ENCODE measurements at places on chromosomes 1 and 21.

GRCh38 chr1:230170622-230171021 is 103.6 kb downstream of the GALNT2 start:
- no peak for DNase-seq

DNA sequence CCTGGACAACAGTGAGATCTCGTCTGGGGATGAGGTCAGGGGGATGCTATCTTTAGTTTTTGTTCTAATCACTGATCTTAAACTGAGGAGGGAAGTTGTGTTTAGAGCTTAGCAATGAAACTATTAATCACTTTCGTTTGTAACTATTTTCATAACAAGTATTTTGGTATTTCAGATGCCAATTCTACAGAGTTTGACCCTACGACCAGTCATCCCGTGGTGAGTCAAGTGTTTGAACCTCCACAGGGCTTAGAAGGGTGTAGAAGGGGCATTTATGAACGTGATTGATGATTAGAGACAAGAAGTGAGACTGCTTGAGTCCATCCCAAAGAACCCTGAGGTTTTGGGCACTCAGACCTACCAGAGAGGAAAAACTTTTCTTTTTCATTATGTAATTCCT is 15.6 kb downstream of the SLFNL1 start:
- no peak for DNase-seq

GRCh38 chr21:30964283-30964682 is 74.0 kb downstream of the KRTAP19-8 start:
- no peak for DNase-seq

GRCh38 chr1:20212685-20213331 is 26.5 kb upstream of the PLA2G2C start:
- peak; percentile 34 for DNase-seq

GRCh38 chr1:178417858-178418257 is 78.9 kb downstream of the CLEC20A start:
- DNase-seq = no peak

GRCh38 chr1:94504601-94505000 is 37.0 kb downstream of the F3 start:
- no peak for DNase-seq

GRCh38 chr1:24707687-24708086 is 37.6 kb upstream of the CLIC4 start:
- no peak for DNase-seq

DNA sequence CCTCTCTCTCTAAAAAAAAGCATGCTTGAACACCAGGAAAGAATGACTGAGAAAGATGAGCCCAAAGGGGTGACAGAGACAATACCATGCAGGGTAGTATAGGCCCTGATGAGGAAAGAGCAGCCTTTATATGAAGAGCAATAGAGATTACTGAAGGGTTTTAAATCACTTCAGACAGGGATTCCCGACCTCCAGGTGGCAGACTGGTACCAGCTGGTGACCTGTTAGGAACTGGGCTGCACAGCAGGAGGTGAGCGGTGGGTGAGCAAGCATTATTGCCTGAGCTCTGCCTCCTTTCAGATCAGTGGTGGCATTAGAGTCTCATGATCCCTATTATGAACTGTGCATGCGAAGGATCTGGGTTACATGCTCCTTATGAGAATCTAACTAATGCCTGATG is 30.8 kb upstream of the GTF2B start:
- DNase-seq = no peak

DNA sequence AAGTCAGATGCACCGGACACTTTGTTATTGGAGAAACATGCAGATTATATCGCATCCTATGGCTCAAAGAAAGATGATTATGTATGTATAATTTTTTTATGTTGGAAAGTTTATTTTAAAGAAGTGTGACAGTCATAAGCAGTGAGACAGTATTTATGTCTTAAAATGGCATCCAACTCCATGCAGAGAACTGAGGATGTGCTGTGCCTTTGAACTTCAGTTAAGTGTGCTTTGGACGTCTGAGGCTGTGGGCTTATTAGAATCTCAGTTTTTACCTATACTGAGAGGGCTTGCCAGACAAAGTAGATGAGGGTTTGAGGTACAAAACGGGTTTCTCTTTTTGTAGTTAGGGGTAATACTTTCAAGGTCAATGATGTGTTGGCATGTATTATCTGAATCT is 1.5 kb downstream of the RABGGTB start:
- DNase-seq = no peak

DNA sequence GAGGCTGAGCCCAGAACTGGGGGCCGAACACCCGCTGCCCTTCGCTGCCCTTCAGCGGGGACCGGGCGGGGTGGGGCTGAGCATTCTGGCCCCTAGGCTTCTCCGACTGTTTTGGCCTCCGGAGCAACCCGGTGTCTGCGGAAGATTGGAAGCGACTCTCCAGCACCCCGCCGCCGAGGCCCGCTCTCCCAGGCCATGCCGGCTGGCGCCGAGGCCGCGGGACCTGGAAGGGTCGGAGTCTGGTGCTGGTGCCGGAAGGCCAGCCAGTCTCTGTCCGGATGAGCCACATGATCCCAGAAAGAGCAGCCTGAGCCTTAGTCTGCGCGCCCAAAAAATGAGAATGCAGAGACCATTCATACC is 272.0 kb downstream of the FOXD2 start:
- no peak for DNase-seq

DNA sequence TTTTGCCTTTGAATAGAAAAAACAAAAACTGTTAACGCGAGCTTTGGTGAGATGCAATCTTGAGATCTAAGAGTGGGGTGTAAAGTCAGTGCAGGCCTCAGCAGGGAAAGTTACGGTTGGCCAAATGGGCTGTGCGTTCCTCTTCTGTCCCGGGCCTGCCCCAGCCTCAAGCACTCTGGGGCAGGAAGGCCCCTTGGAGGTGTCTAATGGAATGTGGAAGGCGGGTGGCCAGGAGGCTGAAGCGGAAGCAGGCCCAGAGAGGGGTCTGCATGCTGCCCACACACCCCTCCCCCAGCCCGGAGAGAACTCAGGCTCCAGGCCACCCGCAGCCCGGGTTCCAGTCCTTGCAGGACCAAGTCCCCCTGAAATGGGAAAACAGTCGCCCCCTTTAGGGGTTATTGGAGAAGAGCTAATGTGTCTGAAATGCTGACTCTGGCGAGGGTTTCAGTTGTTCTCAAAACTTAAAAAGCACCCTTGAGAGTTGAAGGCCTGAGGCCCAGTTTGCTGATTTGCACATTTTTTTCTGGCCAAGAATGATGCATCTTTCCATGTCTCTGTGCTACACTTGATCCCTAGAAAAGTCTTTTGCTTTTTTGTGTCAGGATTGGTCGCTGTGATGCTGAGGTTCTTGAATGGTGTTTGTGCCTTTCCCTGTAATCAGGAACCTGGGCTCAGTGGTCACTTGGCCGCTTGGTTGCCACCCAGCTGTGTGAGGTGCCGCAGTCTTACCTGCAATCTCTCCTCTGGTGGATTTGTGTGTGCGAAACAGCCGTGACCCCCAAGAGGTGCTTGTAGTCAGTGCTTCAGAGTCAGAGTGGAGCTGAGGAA is 2.0 kb downstream of the COL18A1 start:
- no peak for DNase-seq

DNA sequence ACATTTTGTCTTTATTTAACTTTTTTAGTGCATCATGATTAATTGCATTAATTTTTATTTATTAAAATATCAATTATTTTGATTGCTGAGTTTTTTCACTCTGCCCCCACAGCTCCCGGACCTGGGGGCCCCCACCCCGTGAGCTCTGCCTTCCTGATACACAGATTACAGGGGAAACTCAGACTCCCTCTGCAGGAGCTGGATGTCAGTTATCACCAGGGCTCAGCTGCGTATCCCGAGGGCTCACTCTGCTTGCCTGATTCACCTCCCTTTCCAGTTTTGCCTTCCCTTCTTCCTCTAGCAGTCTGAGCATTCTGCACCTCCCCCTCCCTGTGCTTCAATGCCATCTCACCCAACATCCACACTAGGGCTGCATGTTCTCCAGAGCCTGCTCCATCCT is 98.2 kb downstream of the ATP1A1 start:
- DNase-seq = no peak

DNA sequence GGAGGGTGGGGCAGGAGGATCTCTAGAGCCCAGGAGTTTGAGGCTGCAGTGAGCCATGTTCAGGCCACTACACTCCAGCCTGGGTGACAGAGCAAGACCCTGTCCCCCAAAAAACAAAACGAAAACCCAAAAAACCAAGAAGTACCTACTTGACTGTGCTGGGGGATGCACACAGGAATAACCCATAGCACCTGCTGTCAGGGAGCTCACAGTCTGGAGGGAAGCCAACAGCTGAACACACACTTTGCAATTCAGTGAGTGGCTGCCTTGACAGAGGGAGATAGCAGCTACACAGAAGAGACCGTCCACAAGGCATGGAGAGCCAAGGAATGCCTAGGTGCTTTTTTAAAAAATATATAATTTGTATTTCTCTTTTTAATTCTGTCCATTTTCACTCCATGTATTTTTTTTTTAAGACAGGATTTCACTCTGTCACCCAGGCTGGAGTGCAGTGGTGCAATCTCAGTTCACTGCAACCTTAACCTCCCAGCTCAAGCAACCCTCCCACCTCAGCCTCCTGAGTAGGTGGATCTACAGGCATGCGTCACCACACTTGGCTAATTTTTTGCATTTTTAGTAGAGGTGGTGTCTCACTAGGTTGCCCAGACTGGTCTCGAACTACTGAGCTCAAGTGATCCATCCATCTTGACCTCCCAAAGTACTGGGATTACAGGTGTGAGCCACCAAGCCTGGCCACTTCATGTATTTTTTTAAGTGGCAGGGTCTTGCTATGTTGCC is 68.7 kb downstream of the NID1 start:
- no peak for DNase-seq

GRCh38 chr1:173392895-173393658 is 84.1 kb upstream of the PRDX6 start:
- DNase-seq = no peak

- no peak for DNase-seq
These were observed 97.0 kb upstream of the CHODL start for GRCh38 chr21:18147678-18148077.

GRCh38 chr1:59714966-59715365 is 99.8 kb upstream of the HOOK1 start:
- DNase-seq = no peak

DNA sequence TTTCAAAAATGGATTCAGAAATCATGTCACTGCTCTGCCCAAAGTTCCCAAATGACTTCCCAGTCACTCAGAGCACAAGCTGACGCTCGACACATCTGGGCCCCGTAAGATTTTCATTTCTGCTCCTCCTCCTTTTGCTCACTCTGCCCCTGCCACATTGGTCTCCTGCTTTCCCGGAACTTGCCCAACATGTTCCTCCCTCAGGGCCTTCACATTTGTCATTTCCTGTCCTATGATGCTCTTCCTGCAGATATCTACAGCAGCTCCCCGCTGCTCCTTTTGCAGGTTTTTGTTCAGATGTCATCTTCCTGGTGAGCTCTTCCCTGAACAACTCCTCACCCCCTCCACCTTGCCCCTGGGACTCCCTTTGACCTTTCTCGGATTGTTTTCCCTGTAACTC is 58.5 kb upstream of the IVNS1ABP start:
- no peak for DNase-seq

- no peak for DNase-seq
These were observed 15.1 kb downstream of the C1orf174 start for GRCh38 chr1:3884966-3885365.

- no peak for DNase-seq
These were observed 76.7 kb downstream of the NFASC start for GRCh38 chr1:204947338-204947737.

DNA sequence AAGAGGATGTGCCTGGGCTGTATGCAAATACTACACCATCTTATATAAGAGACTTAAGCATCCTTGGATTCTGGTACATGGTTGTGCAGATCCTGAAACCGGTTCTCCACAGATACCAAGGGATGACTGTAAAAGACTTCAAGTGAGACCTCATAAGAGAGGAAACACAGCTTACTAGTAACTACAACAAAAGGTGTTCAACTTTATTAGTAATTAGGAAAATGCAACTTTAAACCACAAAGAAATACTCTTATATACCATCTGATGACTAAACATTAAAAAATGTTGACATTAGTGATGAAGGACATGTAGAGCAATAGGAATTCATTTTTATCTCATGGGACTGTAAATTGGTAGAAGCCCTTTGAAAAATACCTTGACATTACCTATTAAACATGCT is 102.7 kb downstream of the RASAL2 start:
- DNase-seq = no peak

DNA sequence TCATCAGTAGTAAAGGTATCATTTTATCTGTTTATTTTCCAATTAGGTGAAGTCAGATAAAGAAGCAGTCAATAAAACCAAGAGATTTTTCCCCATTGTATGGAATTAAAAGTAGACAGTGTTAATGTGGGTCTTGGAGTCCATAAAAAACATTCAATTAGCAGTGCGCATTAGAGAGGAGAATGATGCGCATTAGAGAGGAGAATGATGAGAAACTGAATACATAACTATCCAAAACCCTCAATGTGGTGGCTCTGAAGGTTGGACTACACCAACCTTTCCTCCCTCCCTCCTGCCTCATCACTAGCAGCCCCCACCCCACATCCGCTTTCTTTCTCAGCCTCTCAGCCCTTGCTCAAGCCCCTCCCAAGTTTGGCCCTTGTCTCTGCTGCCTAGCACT is 99.5 kb downstream of the DAB1 start:
- DNase-seq = no peak

GRCh38 chr1:3560251-3560871 is 50.9 kb downstream of the MEGF6 start:
- no peak for DNase-seq

- DNase-seq = no peak
These were observed 36.2 kb downstream of the GORAB start for GRCh38 chr1:170568197-170568596.

DNA sequence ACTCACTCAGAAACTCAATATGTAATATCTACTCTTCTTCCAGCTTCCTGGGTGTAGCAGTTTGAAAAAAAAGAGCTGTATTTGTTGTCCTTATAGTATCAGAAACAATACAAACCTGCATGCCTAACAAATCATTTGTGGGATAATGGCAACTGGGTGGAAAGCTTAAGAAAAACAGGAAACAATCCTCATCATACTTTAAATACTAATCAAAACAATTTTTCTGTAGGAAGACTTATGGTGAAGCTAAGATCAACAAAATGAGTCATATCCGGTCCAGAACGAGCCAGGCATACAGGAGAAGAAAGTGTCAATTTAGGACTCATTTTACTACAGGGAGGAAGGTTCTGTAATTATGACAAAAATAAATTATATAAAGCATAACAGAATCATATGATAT is 181.8 kb upstream of the ADGRL4 start:
- DNase-seq = no peak

GRCh38 chr1:81313289-81313688 is 487.4 kb upstream of the ADGRL2 start:
- DNase-seq = no peak

- peak; percentile 17 for DNase-seq
These were observed 16.3 kb downstream of the BATF3 start for GRCh38 chr1:212683357-212683722.

DNA sequence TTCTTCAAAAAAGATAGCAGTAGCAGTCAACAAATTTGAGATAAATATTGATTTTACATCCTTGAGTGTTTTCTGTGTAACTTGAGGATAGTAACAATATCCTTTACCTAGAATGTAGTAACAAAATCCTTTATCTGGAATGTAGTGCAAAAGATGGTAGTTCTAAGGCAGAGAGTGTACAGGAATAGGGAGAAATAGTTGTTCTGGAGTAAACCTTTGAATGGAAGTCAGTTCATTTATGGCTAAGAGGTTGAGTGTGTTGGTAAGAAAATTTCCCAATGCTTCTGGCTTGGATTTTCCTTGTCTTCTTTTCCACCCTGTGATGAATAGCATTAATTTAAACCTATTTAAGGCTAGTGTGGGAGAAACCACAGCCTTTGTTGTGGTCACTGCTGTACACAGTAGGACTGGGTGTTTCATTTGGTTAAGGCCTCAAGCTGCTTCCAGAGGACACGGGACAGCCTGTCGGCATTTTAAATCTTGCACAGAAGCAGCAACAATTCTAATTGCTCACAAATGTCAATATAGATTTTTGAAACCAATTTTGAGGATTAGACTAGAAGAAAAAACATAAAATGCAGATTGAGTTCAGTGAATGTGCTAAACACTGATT is 11.3 kb downstream of the NFIA start:
- no peak for DNase-seq
